CD4-positive, CD25-positive, alpha-beta regulatory T cell (primary cell): ENCODE measurements at places on chromosomes 4 and X. TPM values are rescaled to one million over a fixed set of nuclear protein-coding genes. Genes with fewer than 3 reads are reported as not detected.

DNA sequence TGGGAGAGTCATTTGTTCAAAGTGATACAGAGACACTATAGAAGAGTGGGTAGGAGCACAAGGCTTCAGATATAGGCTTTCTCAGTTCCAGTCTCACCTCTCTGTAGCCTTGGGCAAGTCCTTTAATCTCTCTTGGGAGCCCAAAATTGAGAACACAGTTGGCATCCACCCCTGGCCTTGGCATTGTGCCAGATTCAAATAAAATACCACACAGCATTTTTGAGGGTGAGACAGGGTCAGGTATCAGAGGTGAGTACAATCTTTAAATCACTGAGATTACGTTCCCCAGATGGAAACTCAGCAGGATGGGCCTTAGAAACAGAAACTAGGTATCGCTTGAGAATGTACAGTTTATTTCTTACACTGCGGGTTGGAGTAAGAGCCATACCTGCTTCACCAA is 25.2 kb upstream of the SMIM10L2A start:
- H3K4me1 ChIP-seq: no peaks in the 10 kb centered on the region
- DNase-seq: no peak
- no peaks in the 10 kb centered on the region for H3K27me3 ChIP-seq
- H3K27ac ChIP-seq: no peak overlapping the region

HPGDS gene
- 0.39 TPM for total RNA-seq

ADGRG4 gene
- total RNA-seq: not detected

GRCh38 chrX:30816079-30816478 is 73.0 kb downstream of the TAB3 start:
- no peak overlapping the region for H3K4me3 ChIP-seq
- H3K36me3 ChIP-seq: no peaks in the 10 kb centered on the region
- H3K27me3 ChIP-seq: no peaks in the 10 kb centered on the region

DNA sequence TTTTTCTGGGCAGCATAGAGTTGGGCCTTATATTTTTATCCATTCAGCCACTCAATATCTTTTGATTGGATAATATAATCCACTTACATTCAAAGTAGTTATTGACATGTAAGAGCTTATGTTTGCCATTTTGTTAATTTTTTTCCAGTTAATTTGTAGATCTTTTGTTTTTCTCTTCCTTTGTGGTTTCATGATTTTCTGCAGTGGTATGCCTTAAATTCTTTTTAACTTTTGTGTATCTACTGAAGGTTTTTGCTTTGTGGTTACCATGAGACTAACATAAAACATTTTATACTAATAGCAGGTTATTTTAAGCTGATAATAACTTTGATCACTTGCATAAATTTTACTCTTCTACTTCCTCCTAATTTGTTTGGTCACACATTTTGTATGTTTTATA is 140.8 kb upstream of the GATB start:
- peaks cover 1% of the 10 kb centered on the region for H3K27me3 ChIP-seq
- no peak overlapping the region for H3K27ac ChIP-seq
- DNase-seq: no peak
- H3K36me3 ChIP-seq: no peaks in the 10 kb centered on the region
